ENCODE measurements at places on chromosomes 2 and 18. TPM values are rescaled to one million over a fixed set of nuclear protein-coding genes. Genes with fewer than 3 reads are reported as not detected.

CDK15 gene
- total RNA-seq = 8.5 TPM

LPIN1 gene
- 24.7 TPM for total RNA-seq

CFAP210 gene
- total RNA-seq = not detected

ZC3H8 gene
- 3.9 TPM for total RNA-seq

TUBB8B gene
- total RNA-seq = not detected

SIX3 gene
- total RNA-seq = not detected

GPAT2 gene
- total RNA-seq = 1.2 TPM

MC5R gene
- not detected for total RNA-seq

TACR1 gene
- total RNA-seq = not detected

SKA1 gene
- total RNA-seq = 4.8 TPM

DTNA gene
- 0.39 TPM for total RNA-seq

SAG gene
- under 0.01 TPM for total RNA-seq

CPO gene
- total RNA-seq = not detected

CCDC150 gene
- 4.8 TPM for total RNA-seq

FOSL2 gene
- total RNA-seq = 118 TPM

TMEM37 gene
- under 0.01 TPM for total RNA-seq

ST8SIA5 gene
- total RNA-seq = not detected

ACADL gene
- 0.22 TPM for total RNA-seq

CEP76 gene
- total RNA-seq = 3.9 TPM

TCF23 gene
- not detected for total RNA-seq

VIT gene
- total RNA-seq = 0.39 TPM

HNMT gene
- total RNA-seq = 7.6 TPM

CCDC141 gene
- total RNA-seq = not detected

BIN1 gene
- total RNA-seq = 7.9 TPM

PLCD4 gene
- total RNA-seq = not detected

LRP2 gene
- total RNA-seq = not detected

STARD6 gene
- not detected for total RNA-seq

PRKCE gene
- total RNA-seq = 8.6 TPM

NEU2 gene
- total RNA-seq = not detected

CYS1 gene
- not detected for total RNA-seq

TTL gene
- 11.8 TPM for total RNA-seq

TMBIM1 gene
- total RNA-seq = 283 TPM

ZNF396 gene
- 2.0 TPM for total RNA-seq

ATOH8 gene
- total RNA-seq = 0.39 TPM

SULT1C2 gene
- not detected for total RNA-seq

IFT172 gene
- total RNA-seq = 13.1 TPM

CD8B2 gene
- 0.11 TPM for total RNA-seq

CYP1B1 gene
- 6.3 TPM for total RNA-seq

NR4A2 gene
- total RNA-seq = 0.43 TPM

All from placental epithelial cell (primary cell).